ENCODE measurements at places on chromosomes 7 and 10.

DNA sequence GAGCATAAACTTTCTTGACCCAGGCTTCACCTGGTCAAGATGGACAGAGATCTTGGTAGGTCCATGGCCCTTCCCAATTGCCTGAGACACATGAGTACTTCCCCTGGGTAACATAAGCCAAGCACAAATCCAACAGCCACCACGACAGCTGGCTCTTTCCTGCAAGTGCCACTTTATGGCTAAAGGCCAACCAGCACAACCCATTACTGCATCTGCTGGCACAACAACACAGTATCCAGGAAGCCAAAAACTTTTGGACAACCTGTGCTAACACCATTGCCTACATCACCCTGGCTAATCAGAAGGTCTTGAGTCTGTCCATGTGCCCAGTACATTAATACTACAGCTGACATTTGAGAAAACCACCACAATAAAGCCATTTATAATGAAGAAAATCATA, 548.0 kb upstream of the SEMA3D start:
- DNase-seq = no peak

- no peak for DNase-seq
Observed at GRCh38 chr7:155763691-155764437, 48.4 kb downstream of the SHH start.

- DNase-seq = no peak
Observed at GRCh38 chr10:52229291-52229931, 84.7 kb upstream of the DKK1 start.

DNA sequence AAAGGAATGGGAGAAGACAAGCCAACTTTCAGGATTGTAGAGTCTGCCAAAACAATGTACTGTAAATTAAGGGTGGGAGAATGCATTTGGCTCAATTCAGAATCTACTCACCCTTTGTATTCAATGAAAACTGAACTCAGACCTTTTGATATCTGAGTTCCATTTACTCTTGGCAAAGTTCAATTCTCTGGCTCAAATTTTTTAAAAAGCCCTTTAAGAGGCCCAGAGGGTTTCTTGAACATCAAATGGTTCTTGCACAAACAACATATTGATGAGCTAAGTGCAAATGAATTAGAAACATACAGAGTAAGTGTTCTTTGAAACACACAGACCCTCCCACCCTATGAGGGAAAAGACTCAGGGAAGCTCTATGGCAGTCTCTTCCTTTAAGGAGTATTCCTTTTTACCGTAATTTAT, 5.2 kb upstream of the XPNPEP1 start:
- DNase-seq = no peak

GRCh38 chr10:102135956-102136526, 3.2 kb downstream of the PPRC1 start:
- DNase-seq = no peak

DNA sequence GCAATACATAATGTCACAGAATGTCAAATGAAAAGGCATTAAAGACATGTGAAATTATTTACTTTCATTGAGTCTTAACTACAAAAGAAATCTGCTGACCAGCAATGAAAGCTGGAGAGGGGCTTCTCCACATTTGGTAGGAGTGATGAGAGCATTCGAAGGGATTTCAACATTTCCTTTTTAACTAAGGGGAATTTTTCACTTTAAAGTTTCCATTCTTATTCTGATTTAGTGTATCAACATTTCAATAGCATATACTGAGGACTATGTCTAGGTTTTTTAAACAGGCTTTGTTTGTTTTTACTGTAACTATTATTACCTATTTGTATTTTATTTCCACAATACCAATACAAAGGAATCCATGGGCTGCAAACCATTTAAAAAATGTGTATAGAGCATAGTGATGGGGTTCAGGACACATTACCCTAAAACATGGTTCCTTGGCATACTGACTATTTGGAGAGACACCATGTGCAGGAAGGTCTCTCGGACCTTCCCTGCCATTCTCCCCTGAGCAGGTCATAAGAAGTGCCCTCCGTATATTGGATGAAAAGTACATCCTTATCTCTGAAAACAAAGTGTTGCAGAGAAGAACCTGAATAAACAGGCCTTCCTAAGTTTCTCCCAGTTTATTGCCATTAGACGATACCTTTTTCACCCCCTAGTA, 278.7 kb downstream of the DOCK4 start:
- DNase-seq = no peak

GRCh38 chr10:36183726-36184125, 541.6 kb upstream of the FZD8 start:
- DNase-seq = no peak

DNA sequence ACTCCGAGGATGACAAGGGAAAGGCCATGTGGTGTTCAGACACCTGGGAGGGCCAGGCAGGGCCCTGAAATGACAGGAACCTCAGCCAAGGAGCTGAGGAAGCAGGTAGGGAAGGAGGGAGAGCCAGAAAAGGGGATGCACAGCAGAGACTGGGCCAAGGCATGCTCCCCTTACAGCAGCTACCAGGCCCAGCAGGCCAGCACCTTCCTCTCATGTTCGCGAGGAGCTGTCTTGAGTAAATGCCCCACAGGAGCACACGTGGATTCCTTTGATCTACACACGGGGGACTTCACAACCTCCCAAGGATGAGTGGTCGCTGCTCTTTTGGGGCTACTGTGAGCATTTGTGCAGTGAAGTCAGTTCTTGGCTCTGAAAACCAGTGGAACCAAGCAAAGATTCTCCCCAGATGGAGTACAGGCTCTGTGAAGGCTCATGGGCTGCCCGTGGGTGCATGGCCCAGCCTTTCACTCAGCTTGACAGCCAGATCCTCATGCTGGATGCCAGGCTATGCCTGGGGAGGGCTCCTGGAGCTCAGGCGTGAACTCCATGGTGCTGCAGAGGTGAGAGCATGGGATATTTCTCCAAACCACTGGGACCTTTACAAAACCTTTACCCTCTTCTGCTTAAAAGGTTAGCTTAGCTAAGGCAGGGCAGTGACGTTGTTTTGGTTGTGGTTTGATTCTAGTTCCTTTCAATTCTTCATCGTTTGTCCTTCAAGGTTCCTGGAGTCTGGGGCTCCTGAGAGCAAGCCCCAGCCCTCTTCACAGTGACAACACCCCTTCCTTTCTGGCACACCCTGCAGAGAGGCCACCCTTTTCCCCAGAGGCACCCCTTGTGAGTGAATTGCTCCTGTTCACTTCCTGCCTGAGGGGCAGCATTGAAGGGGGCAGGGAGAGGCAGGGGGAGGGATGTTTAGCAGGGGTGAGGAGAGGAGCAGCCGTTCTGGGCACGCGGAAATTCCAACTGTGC, 74.2 kb upstream of the ZPBP start:
- no peak for DNase-seq

Measured in right kidney (tissue), 9 donors.